ENCODE measurements at places on chromosomes 1 and 21.

DNA sequence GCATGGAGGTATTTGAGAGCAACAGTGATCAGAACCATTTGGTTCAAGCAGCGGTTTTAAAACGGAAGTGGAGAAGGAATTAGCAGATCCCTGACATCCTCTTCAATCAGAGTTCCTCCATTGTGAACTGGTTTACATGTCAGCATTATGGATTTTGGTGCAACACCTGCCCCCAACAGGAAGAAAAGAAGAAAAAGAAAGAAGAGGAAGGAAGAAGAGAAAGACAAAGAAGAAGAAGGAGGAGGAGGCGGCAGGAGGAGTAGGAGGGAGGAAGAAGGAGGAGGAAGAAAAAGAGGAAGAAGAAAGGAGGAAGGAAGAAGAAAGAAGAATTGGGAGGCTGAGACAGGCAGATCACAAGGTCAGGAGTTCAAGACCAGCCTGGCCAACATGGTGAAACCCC lies 17.4 kb downstream of the NDUFS5 start:
- no peak for DNase-seq

GRCh38 chr1:17892225-17892624 lies 137.1 kb downstream of the ACTL8 start:
- no peak for DNase-seq

- DNase-seq: no peak
Observed at GRCh38 chr1:74811436-74812179, 78.7 kb downstream of the TYW3 start.

- no peak for DNase-seq
Observed at GRCh38 chr1:7501723-7502603, 269.1 kb upstream of the VAMP3 start.

- no peak for DNase-seq
Observed at GRCh38 chr1:213119794-213120193, 68.8 kb downstream of the RPS6KC1 start.

- DNase-seq: no peak
Observed at GRCh38 chr1:198391393-198392020, 149.0 kb downstream of the ATP6V1G3 start.

Data from activated CD4-positive, alpha-beta T cell treated with anti-CD3 and anti-CD28 coated beads for 48 hours (primary cell).